ENCODE measurements at places on chromosomes 5 and 9.

- no peak for DNase-seq
These were observed 187.2 kb upstream of the CDH10 start for GRCh38 chr5:24831989-24832388.

DNA sequence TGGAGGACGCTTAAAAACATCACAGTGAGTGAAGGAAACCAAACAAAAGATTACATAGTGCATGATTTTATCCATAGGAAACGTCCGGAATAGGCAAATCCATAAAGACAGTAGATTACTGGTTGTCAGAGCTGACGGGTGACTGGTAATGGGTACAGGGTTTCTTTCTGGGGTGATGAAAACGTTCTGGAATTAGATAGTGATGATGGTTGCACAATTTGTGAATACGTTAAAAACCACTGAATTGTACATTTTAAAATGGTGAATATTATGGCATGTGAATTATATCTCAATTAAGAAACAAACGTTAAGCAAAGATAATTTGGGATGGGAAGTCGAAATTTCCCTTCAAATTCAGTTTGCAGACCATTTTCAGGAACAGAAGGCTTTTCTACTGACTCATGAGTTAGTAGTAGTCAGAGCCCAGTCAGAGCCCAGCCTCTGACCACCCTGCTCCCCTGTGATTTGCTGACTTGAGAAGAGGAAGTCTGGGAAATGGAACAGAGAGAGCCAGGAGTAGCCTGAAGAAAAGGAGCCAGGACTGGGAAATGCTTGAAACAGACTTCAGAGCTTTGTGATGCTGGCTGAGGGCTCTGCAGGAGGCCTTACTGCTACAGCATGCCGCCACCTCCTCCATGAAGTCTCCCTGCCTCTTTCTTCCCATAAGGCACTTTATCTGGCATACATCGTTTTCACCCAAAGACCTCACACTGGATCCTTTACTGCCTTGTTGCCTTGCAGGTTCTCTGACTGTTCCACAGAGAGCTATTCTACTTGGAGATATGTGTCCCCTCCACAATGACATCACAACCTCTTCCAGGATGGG, 46.4 kb upstream of the CTNNA1 start:
- no peak for DNase-seq

DNA sequence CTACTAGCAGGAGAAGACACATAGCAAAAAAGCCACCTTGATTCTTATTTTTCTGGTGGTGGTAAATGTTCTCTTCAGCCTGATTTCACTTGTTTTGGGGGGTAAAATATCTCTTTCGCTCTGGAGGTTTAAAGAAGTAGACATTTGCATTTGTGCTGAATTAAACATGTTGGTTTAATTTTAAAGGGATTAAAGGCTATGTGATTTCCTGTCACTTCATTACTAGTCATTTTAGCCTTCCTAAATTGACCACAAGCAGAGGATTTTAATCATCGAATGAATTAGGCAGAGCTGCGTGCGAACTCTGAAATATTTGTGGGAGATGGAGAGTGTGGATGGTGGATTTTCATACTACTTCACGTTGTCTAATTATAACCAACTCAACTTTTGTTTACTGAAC, 4.8 kb downstream of the RASGRF2 start:
- DNase-seq, result no peak

GRCh38 chr9:95071450-95071849, 246.1 kb downstream of the FANCC start:
- no peak for DNase-seq

DNA sequence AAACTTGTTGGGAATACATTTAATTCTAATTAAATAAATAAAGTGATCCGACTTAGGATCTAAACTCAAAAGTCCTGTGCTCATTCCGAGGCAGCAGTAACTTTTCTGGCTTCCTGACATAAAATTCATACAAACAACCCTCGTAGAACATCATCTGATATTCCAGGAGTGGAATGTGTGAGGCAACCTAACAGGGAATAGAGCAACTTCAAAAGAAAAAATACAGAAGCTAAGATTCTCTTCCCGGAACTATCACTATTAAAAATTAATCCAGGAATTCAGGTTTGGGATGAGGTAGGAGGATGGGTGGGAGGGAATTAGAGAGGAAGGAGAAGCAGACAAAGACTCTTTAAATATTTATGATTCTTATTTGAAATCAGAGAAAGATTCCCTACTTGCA, 32.9 kb upstream of the TRIO start:
- no peak for DNase-seq

DNA sequence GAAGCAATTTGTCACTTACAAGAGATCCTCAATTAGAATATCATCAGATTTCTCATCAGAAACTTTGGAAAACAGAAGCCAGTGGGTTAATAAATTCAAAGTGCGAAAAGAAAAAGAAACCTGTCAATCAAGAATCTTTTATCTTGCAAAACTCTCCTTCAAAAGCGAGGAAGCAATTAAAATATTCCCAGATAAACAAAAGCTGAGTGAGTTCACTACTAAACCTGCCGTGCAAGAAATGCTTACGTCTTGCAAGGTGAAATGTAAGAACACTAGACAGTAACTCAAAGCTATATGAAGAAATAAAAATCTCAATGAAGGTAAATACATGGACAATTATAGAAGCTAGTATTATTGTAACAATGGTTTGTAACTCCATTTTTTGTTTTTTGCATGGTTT, 62.8 kb upstream of the IL33 start:
- DNase-seq, result no peak

GRCh38 chr5:66828046-66828547, 231.9 kb downstream of the MAST4 start:
- DNase-seq, result no peak

DNA sequence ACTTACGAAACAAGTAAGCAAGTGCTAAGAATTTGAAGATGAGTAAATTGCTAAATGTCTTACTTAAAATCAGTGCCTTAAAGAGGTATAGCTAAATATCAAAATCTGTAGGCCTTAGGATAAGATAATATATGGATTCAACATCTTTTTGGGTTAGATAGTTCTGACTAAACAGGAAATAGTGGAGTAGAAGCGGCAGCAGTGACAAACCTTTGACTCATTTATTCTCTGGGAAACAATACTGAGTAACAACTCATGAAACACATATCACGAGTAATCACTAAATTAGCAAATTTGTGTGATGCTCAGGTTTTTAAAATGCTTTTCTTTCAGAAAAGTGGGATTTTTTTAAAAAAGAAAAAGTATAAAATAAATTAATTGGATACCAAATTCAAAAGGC, 762.1 kb upstream of the TYRP1 start:
- no peak for DNase-seq

GRCh38 chr5:116421080-116421629, 153.5 kb downstream of the SEMA6A start:
- DNase-seq, result no peak

DNA sequence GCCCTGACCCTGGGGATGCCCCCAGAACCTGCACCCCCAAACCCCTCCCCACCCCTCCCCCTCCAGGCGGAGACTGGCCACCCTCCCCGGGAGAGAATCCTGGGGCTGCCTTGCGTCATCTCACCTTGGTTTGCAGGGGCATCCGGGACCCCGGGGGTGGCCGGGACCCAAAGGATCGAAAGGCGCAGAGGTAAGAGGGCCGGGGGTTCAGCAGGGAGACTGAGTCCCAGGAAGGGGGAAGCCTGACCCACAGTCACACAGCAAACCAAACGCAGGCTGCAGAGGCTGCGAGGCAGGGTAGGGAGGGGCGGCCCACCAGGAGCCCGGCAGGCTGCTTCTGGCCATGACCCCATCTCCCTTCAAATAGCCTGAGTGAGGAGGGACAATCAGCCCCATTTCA, 33.8 kb upstream of the ORM1 start:
- DNase-seq, result no peak

DNA sequence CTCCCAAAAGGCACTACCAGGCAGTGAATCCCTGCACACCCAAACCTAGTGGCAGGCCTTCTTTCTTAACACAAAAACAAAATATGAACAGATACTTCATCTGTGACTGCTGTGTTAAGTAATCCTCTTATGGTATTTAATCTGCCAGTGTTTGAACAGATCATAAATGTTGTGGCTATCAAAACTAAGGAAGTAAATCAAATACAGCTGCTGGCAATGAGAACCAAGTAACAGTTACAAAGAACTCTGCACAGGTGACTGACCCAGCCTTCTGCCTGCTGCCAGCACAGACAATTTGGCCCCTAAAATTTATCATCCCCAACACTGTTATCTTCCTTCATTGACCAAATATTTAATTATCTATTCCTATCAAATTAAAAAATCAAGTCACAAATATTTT, 78.0 kb downstream of the GNAQ start:
- no peak for DNase-seq

DNA sequence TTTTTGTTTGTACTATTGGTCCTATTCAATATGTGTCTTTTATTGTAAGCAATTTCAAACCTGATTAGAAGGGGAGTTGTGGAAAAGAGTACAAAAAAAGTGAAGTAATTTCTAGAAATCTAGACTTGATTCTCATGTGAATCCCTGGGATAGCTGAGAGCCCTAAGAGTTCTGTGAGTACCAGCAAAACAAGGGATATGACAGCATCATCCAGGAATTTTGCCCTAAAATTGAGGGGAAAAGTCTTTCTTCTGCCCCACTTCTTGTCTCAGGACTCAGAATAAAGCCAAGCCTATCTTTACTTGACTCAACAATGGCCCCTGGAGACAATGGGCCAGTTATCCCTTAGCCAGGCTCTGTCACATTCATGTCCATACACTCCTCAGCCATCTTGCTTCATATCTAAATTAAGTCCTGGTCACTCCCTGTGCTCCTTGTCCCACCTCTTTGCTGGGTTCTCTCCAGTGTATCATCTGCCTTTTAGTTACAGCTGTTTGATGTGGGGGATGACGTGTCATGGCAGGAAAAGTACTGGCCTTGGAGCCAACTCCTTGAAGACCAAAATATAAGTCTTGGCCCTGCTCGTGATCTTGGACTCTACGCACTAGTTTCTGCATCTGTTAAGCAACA, 81.2 kb downstream of the ADAMTS12 start:
- no peak for DNase-seq

DNA sequence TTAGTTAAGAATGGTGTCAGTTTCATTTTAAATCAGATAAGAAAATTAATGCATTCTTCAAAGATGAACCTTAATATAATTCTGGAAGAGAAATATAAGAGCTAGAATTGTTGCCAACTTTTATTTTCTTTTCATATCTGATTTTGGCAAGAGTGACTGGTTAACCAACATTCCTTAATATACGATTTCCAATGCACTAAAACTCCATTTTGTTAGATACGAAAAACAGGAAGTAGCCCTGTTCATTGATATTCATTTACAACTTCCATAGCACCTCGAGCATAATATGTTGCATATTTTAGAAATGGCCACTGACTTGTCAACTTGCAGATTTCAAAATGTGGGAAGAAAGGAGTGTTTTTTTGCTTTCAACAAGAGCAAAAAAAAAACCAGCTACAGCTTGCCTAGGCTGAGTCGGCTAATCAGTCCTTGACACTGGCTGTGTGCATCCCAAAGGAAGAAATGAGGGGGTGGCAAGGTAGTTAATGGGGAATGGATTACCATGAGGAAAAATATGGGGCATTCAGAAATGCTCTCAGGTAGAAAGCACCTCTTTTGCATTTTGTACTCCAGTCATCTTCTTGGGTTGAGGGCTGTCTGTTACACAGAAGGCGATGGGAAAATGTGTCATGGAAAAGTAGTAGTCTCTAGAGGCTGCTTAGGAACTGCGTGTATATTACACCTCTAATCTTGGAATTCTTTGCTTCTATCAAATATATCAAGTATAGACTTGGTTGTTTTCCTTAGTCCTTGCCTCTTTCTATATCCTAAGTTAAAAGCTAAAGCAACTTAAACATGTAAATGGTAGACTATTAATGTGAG, 3.9 kb downstream of the MAP3K1 start:
- peak; percentile 31 for DNase-seq

Measured in CD4-positive, alpha-beta T cell treated with Interleukin-21 for 1 hour (primary cell).